ENCODE measurements at places on chromosomes 6 and 20. TPM values are rescaled to one million over a fixed set of nuclear protein-coding genes. Genes with fewer than 3 reads are reported as not detected.

HLA-DRA gene
- total RNA-seq = 82.1 TPM

PPIL6 gene
- 0.17 TPM for total RNA-seq

SNRPB2 gene
- 13.9 TPM for total RNA-seq

SLC16A10 gene
- 16.7 TPM for total RNA-seq

NKAIN4 gene
- 0.05 TPM for total RNA-seq

GPR6 gene
- not detected for total RNA-seq

TP53TG5 gene
- total RNA-seq = not detected

UBE2C gene
- total RNA-seq = not detected

MAS1 gene
- not detected for total RNA-seq

PCMT1 gene
- total RNA-seq = 72.7 TPM

FRMD1 gene
- total RNA-seq = 0.09 TPM

SMPD2 gene
- total RNA-seq = 5.1 TPM

ARHGAP18 gene
- total RNA-seq = 3.1 TPM

MUCL3 gene
- not detected for total RNA-seq

FAXC gene
- total RNA-seq = not detected

TGM3 gene
- 0.05 TPM for total RNA-seq

SOX18 gene
- total RNA-seq = 3.1 TPM

BPIFA1 gene
- total RNA-seq = not detected
